ENCODE measurements at places on chromosomes 3 and 15. TPM values are rescaled to one million over a fixed set of nuclear protein-coding genes. Genes with fewer than 3 reads are reported as not detected.

The DUOXA2 gene
- total RNA-seq = not detected

The ZBTB47 gene
- total RNA-seq = 61.3 TPM

The MANF gene
- total RNA-seq = 70.2 TPM

The ANKRD63 gene
- total RNA-seq = not detected

The SLC12A8 gene
- 25.1 TPM for total RNA-seq

The PPARG gene
- 49.5 TPM for total RNA-seq

The ASB14 gene
- total RNA-seq = under 0.01 TPM

The OR5K1 gene
- not detected for total RNA-seq

The CX3CR1 gene
- not detected for total RNA-seq

The GHSR gene
- total RNA-seq = not detected

The COL6A6 gene
- 0.11 TPM for total RNA-seq

The GRK7 gene
- 0.11 TPM for total RNA-seq

The NAALADL2 gene
- total RNA-seq = 32.6 TPM

The ARPP21 gene
- under 0.01 TPM for total RNA-seq

The CD86 gene
- total RNA-seq = 0.79 TPM

The DCLK3 gene
- total RNA-seq = not detected

The CLDN18 gene
- total RNA-seq = not detected

The PODXL2 gene
- 0.76 TPM for total RNA-seq

The CYP1A2 gene
- total RNA-seq = not detected

The RPUSD3 gene
- 53.8 TPM for total RNA-seq

The ZIC1 gene
- total RNA-seq = not detected

The GREM1 gene
- total RNA-seq = 0.65 TPM

The TPRA1 gene
- 72.6 TPM for total RNA-seq

The ZNF501 gene
- total RNA-seq = 4.2 TPM

The KNG1 gene
- not detected for total RNA-seq

The TTLL13 gene
- total RNA-seq = not detected

The MORC1 gene
- total RNA-seq = not detected

The RGMA gene
- total RNA-seq = 0.11 TPM

The ADGRG7 gene
- 0.39 TPM for total RNA-seq

The SCN11A gene
- under 0.01 TPM for total RNA-seq

The AP3S2 gene
- total RNA-seq = 61.2 TPM

The GALNT15 gene
- not detected for total RNA-seq

The GOLGA8M gene
- total RNA-seq = not detected

The CHL1 gene
- total RNA-seq = not detected

The SPINT1 gene
- 190 TPM for total RNA-seq

The CASR gene
- not detected for total RNA-seq

The SOX14 gene
- not detected for total RNA-seq

The CNTN3 gene
- total RNA-seq = 3.3 TPM

The LDHAL6B gene
- total RNA-seq = not detected

The GXYLT2 gene
- total RNA-seq = 0.65 TPM

The MAPKAPK3 gene
- total RNA-seq = 54.4 TPM
